Sigmoid colon (tissue), 7 donors: ENCODE measurements at places on chromosomes 6 and 20. TPM values are rescaled to one million over a fixed set of nuclear protein-coding genes. Genes with fewer than 3 reads are reported as not detected.

The BPIFA1 gene
- total RNA-seq: not detected

DNA sequence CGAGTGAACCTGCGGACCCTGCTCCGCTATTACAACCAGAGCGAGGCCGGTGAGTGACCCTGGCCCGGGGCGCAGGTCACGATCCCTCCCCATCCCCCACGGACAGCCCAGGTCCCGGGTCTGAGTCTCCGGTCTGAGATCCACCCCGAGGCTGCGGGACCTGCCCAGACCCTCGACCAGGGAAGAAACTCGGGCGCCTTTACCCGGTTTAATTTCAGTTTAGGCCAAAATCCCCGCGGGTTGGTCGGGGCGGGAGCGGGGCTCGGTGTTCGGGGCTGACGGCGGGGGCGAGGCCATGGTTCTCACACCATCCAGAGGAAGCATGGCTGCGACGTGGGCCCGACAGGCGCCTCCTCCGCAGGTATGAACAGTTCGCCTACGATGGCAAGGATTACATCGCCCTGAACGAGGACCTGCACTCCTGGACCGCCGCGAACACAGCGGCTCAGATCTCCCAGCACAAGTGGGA is 46.9 kb upstream of the TRIM26 start:
- H3K36me3 ChIP-seq: no peaks in the 10 kb centered on the region
- no peak for DNase-seq
- H3K27ac ChIP-seq: peak overlapping the region; percentile 85
- H3K4me1 ChIP-seq: peaks cover 7% of the 10 kb centered on the region
- H3K27me3 ChIP-seq: no peaks in the 10 kb centered on the region

The APCDD1L gene
- 1.9 TPM for total RNA-seq

DNA sequence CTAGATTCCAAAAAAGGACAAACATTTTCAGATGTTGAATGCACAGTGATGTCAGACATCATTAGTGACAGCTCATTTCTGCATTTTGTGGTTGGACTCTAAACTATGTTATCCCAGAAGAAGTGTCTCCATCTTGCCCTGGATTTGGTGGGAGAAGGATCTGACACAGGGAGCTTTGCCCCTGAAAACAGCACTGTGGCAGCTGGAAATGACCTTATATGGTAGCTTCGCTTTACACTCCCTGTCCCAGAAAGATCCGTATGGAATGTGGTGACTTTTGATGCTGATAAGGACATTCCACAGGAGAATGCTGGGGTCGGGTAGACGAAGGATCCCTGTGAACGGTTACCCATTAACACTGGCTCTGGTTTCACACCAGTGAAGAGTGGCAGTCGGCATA is 87.2 kb upstream of the EDN1 start:
- no peaks in the 10 kb centered on the region for H3K36me3 ChIP-seq
- H3K27me3 ChIP-seq: no peaks in the 10 kb centered on the region
- no peak overlapping the region for H3K4me3 ChIP-seq
- no peak overlapping the region for H3K27ac ChIP-seq
- no peak for DNase-seq

- peaks cover 3% of the 10 kb centered on the region for H3K4me1 ChIP-seq
- H3K36me3 ChIP-seq: peaks cover 28% of the 10 kb centered on the region
- peaks cover 8% of the 10 kb centered on the region for H3K27me3 ChIP-seq
- no peak for DNase-seq
These were observed 5.6 kb upstream of the ANKRD60 start for GRCh38 chr20:58233881-58234528.

GRCh38 chr6:166259296-166259977 is 48.8 kb downstream of the PRR18 start:
- H3K36me3 ChIP-seq: no peaks in the 10 kb centered on the region
- peak overlapping the region; percentile 23 for H3K27ac ChIP-seq
- H3K27me3 ChIP-seq: no peaks in the 10 kb centered on the region

The BMP5 gene
- total RNA-seq: not detected

DNA sequence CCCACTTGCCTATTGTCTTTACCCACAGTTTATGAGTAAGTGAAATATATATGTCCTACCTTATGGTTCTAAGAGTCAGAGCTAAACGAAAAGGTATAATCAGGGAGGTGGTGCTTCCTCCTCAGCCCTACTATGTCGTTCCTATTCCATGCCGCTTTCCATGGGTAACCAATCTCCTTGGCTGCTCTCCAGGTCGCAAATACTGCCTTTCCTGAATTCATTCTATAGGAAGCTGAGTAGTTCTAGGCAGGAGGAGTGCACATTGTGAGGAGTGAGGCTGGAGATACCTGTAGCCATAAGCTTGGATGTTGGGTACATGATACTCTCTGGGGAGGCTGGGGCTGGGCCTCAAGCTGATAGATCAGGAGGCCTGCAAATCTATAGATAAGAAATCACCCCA is 5.8 kb downstream of the IL20RA start:
- no peak overlapping the region for H3K4me3 ChIP-seq
- H3K27ac ChIP-seq: no peak overlapping the region
- H3K4me1 ChIP-seq: no peaks in the 10 kb centered on the region
- no peak for DNase-seq

The SLC22A1 gene
- 0.99 TPM for total RNA-seq

The OTOR gene
- total RNA-seq: not detected

DNA sequence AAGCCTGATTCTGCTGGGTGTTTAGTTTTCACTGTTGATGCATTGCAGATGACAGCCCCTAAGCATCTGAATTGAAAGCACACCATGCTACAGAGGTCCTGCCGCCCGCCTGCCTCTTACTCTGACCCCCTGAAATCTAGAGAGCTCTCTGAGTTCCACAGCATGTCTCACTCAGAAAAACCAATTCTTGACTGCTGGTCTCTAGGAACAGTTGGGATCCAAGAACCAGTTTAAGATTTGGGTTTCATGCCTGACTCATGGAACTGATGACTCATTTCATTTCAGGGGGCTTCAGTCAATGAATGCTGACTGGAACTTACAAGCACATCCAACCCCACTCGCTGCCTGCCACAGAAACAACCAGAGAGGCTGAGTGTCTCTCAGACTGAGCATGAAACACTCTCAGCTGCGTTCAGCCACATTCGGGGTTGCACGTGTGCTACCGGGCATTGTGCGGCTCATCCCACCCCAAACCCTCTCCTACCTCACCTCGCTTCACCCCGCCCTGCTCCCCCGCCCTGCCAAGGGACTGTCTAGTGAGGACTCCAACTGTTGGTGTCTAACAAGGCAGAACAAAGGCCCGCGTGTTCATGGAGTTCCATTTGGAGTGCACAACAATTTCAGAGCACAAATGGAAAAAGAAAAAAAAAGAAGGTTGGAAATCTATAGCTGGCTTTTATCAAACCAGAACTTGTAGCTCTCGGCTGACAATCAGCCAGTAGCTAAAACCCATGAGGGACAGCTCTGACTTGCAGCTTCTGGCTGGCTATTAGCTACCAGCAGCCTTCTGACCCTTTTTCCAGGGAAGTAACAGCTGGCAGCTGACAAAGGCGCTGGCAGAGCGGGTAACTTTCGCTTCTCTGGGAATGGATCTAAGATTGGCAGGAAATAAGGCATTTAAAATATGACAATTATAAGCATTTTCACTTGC is 20.0 kb upstream of the TRAF3IP2 start:
- no peaks in the 10 kb centered on the region for H3K27me3 ChIP-seq
- H3K4me3 ChIP-seq: peak overlapping the region; percentile 32
- H3K36me3 ChIP-seq: no peaks in the 10 kb centered on the region
- H3K27ac ChIP-seq: peak overlapping the region; percentile 77
- DNase-seq: peak; percentile 79

DNA sequence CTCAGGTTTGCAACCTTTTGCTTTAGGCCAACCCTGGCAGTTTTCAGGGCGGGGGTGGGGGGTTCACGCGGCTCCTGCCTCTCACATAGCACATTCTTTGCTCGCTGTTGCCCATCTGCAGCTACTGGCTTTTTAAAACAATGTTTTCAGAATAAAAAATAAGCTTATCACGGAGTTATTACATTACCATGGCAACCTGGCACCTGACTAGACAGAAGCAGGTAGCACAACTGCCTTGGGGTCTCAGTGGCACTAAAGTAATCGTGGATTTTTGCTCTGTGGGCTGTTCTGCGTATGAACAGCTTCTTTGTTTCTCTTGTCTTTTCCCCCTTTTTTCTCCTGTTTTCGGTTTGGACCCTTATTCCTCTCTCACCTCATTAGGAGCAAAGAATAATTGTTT is 9.1 kb upstream of the MANBAL start:
- H3K27me3 ChIP-seq: no peaks in the 10 kb centered on the region
- H3K4me1 ChIP-seq: peaks cover 14% of the 10 kb centered on the region
- DNase-seq: no peak
- H3K36me3 ChIP-seq: no peaks in the 10 kb centered on the region
- H3K4me3 ChIP-seq: no peak overlapping the region
- no peak overlapping the region for H3K27ac ChIP-seq

GRCh38 chr6:72446430-72446829 is 175.4 kb upstream of the KCNQ5 start:
- H3K4me1 ChIP-seq: no peaks in the 10 kb centered on the region
- no peaks in the 10 kb centered on the region for H3K36me3 ChIP-seq
- H3K27me3 ChIP-seq: no peaks in the 10 kb centered on the region
- no peak overlapping the region for H3K27ac ChIP-seq
- no peak overlapping the region for H3K4me3 ChIP-seq

DNA sequence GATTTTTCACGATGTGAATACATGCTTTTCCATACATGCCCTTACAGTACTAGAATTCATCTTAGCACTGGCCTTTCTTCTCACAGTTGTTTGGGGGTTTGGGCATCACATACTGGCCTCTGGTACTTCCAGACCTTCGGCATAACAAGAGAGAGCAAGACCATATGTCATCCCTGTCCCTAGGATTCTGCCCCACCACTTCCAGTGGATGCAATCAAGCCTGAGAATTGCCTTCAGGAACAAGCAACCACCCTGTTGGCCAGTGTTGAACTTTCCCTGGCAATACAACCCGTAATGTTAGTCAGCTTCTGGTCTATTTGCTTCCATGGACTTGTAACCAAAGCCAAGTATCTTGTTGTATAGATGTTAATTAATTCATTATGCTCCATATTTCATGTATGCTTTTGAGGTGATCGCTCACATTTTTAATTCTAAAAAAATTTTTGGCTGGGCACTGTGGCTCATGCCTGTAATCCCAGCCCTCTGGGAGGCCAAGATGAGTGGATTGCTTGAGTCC is 15.4 kb upstream of the SLPI start:
- no peaks in the 10 kb centered on the region for H3K36me3 ChIP-seq
- H3K4me1 ChIP-seq: no peaks in the 10 kb centered on the region
- no peak overlapping the region for H3K4me3 ChIP-seq
- no peak for DNase-seq
